ENCODE measurements at places on chromosomes 1 and 21.

DNA sequence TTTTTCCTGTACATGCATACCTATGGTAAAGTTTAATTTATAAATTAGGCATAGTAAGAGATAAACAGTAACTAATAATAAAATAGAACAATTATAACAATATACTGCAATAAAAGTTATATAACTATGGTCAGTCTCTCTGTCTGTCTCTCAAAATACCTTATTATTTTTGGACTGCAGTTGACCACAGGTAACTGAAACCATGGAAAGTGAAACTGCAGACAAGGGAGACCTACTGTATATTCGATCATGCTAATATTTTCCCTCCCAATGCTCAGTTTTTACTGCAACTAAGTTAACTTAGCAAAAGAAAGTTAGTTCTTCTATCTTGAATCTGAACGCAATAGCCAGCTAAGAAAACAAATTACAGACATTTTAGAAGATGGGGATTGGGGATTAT, 12.3 kb upstream of the DHX9 start:
- DNase-seq = no peak

GRCh38 chr1:17540255-17541001, 930 bp downstream of the ARHGEF10L start:
- no peak for DNase-seq

GRCh38 chr1:29057700-29058099, 66.0 kb downstream of the TMEM200B start:
- DNase-seq = no peak

GRCh38 chr1:232302376-232303221, 327.3 kb downstream of the SIPA1L2 start:
- no peak for DNase-seq

DNA sequence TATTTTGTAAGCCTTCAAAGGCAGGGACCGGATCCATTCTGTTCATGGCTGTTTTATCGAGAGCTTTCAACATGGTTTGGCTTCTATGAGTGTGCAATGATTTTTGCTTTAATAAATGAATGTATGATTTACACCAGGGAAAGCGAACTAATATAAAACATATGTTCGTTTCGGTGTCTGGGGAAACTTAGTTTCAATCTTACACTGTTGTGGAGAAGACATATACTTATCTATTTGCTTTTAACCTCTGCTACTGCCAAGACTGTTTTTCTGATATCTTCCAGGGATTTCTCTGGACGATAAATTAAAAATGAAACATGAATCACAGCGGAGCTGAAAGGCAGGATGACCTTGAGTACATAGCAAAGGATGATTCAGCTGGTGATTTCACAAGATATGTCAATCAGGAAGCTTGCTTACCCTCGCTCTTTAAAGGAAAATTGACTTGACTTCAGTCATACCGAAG, 14.7 kb upstream of the CYYR1 start:
- no peak for DNase-seq

GRCh38 chr1:172451002-172451443, 7.2 kb upstream of the PIGC start:
- DNase-seq = no peak

DNA sequence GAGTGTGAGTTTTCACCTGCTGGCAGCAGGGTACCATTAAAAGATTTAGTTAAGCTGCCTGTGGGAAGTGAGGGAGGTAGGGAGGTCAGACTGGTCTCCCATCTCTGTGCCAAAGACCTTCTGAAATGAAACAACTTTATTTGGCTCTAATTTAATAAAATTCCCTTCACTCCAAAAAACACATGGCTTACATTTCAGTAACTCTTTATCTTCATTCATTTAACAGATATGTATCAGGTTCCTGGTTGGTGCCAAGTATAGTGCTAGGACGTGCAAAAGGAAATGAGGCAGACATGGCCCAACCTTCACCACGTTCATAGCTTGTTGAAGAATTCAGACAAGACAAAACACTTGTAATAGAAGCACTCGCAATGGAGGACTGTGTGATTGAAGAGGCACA, 282.3 kb downstream of the SEC16B start:
- no peak for DNase-seq

DNA sequence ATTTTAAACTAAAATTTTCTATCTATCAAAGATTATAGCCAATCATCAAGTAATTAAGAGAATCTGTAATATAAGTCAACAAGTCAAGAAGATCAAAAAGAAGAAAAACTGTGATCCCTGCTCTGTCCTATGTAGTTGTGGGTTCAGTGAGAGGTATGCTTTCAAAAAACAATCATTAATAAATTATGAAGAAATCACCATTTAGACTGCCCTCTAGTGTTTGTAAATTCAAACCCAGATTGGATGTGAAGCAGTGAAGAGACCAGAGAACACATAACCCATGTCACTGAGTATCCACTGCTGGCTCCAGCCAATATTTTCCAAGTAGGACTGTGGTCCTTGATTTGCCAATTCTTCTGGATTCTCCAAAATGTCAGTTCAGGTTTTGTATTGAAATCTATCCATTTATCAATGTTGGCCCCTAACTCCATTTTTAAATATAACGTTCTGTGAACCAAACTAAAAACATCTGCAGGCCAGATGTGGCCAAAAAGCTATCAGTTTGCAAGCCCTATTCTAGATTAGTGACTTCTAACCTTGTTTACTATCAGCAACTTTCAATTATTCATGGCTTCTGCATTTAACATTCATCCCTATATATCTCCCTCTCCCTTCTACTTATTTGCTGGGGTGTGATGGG, 467.5 kb upstream of the CXADR start:
- DNase-seq = no peak

DNA sequence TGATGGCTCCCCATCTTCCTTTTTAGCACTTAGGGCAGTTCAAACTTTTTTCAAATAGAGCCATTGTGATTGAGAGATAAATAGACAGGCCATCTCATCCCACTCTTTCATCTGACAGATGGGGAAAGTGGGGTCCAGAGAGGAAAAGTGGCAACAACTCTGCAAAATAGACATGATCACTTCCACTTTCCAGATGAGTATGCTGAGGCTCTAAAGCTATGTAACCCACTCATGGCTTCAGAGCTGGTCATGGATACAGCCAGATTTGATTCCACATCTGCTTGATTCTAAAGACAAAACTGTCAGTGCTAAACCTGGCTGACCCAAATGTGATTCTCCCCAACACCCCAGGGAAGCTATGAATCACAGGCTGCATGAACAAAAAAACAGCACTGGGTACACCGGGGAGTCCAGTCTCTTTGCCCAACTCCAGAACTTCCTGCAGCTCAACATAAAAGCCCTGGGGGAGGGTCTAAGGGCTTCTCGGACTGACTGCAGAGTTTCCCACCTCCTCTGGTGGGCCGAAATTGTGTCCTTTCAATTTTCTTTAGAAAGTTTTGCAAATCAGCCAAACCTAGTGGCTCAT, 59.3 kb downstream of the PLPP3 start:
- no peak for DNase-seq

DNA sequence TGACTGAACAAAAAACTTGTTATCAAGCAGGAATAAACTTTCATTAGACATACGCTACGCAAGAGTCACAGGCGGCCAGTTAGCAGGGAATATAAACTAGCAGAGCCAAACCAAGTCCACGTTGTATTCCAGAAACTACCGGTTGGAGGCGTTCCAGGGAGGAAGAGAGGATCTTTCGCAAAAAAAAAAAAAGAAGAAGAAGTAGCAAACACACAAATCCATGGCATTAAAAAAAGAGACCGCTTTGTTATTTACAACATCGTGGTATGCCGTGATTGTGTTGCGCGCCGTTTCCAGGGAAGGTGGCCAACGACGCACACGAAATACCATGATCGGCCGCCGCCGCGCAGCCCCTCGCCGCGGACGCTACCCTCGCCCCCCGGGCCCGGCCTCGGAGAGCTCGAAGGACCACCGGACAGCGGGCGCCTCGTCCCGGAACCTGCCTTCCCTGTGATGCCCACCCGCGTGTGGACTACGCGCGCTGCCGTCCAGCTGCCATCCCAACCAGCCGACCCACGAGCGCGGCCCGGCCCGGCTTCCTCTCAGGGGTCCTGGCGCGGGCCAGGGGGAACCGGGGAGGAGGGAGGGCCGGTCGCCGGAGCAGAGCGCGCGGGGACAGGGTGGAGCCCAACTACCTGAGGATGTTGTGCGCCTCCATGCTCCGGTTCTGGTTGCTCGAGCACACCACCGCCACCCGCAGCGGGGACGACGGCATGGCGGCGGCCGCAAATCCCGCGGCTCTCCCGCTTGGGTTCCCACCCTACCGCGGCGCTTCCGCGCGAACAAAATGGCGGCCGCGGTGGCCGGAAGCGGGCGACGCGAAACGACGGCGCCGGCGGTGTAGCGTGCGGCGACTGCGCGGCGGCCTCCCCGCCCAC, 581 bp downstream of the SSU72 start:
- DNase-seq = peak; percentile 90

- no peak for DNase-seq
These were observed 342.1 kb upstream of the C1orf87 start for GRCh38 chr1:60415696-60416095.

GRCh38 chr1:230303822-230304221, 122.3 kb downstream of the PGBD5 start:
- no peak for DNase-seq

- DNase-seq = no peak
These were observed 160.9 kb downstream of the SLC44A5 start for GRCh38 chr1:75449998-75450397.

GRCh38 chr1:81125672-81126071, 675.1 kb upstream of the ADGRL2 start:
- no peak for DNase-seq

- peak; percentile 47 for DNase-seq
These were observed 14.8 kb upstream of the METTL18 start for GRCh38 chr1:169809370-169810095.

DNA sequence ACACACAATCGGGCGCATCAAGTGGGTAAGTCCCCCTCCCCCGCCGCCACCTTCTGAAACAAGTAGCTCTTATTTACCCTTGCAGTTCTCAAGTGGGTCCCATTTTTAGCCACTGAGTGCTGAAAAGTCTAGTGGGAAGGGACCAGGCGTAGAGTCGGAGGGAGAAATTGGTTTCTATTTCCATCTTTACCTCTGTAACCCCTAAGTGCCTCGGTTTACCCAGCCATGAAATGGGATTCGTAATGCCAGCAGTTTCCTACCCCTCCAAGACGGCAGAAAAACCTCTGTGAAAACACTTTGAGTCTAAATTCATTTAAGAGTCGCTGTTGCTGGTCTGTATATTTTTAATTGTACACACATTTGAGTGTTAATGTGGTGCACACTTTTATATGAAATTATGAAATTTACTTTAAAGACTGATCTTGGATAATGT, 928 bp downstream of the TLCD4 start:
- no peak for DNase-seq

- no peak for DNase-seq
These were observed 222.7 kb downstream of the NUF2 start for GRCh38 chr1:163544441-163544840.

DNA sequence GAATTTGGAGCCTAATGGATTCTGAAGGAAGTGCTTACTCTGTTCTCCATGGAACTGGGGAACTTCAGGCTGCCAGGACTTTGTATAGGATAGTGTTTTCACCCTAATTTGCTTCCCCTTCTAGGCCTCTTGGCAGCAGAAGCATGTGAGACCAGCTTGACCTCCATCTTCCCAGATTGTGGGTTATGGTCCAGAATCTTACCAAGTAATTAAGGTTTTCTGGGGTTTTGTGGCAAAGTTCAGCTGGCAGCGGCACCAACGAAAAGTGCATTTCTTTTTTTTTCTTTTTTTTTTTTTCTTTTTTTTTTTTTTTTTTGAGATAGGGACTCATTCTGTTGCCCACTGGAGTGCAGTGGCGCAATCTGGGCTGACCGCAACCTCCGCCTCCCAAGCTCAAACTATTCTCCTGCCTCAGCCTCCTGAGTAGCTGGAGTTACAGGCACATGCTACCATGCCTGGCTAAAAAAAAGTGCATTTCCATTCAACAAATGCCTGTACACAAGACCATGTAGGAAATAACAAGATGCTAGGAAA, 3.4 kb upstream of the BMP8A start:
- no peak for DNase-seq

GRCh38 chr21:29238967-29239290, 59.8 kb upstream of the BACH1 start:
- no peak for DNase-seq

Measured in GM13977 (cell line).